ENCODE measurements at places on chromosomes 6 and 20. TPM values are rescaled to one million over a fixed set of nuclear protein-coding genes. Genes with fewer than 3 reads are reported as not detected.

Gene PAK5
- total RNA-seq = not detected

Gene MEP1A
- total RNA-seq = not detected

Gene TBX18
- total RNA-seq = 2.5 TPM

Gene LAMA5
- total RNA-seq = 226 TPM

Gene RAB44
- total RNA-seq = not detected

Gene LPA
- total RNA-seq = not detected

Gene FOXQ1
- 0.38 TPM for total RNA-seq

Gene ZBTB2
- 8.6 TPM for total RNA-seq

Gene DEFB127
- total RNA-seq = not detected

Gene LY6G6F
- not detected for total RNA-seq
